ENCODE measurements at places on chromosomes 6 and 20. TPM values are rescaled to one million over a fixed set of nuclear protein-coding genes. Genes with fewer than 3 reads are reported as not detected.

FYN gene
- 76.0 TPM for total RNA-seq

WFDC2 gene
- 30.4 TPM for total RNA-seq

RSPO3 gene
- 1.4 TPM for total RNA-seq

AGPAT4 gene
- 1.7 TPM for total RNA-seq

POU5F1 gene
- 0.85 TPM for total RNA-seq

TFAP2C gene
- 89.1 TPM for total RNA-seq

CRISP3 gene
- total RNA-seq: 6.1 TPM

SLC52A3 gene
- total RNA-seq: 0.15 TPM

All from suprapubic skin (tissue), 4 donors.